ENCODE measurements at places on chromosomes 1 and 21. TPM values are rescaled to one million over a fixed set of nuclear protein-coding genes. Genes with fewer than 3 reads are reported as not detected.
A peak's percentile ranks its signal among the peaks of the same experiment; 100 is the strongest.

DNA sequence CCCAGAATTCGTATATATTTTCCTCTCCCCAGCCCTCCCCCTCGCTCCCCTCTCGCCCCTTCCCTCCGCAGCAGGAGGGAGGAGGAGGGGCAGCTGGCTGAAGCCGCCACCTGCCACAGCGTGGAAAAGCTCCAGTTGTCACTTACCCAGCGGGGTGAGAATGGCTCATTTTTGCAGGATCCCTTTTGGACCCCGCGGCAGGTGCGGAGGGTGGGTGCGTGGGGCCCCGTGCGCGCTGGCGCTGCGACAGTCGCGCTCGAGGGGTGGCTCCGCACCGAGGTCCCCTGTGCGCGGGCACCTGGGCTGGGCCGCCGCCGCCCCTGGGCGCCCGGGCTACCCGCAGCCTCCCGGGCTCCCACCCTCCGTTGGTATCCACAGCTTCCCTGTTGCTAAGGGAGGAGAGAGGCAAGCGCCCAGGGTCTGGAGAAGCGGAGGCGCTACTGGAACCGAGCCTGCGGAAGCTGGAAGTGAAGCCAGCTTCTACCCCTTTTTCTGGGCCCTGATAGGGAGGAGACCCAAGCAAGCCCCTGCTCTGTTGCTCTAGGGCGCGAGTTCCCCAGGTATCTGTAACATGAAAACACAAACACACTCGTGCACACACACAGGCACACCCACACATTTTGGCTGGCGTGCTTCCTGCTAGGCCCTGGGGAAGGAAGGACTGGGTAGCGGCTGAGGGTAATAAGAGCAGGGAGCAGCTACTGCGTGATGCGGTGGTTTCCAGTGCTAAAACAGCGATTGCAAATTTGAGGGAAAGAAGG lies at the start of gene ERICH3:
Gene ERICH3, minus strand, starts transcription at position 442 of the 761 bp plus-strand sequence. Its CDS starts 273 bp downstream, at position 169.
- no peak for DNase-seq

DNA sequence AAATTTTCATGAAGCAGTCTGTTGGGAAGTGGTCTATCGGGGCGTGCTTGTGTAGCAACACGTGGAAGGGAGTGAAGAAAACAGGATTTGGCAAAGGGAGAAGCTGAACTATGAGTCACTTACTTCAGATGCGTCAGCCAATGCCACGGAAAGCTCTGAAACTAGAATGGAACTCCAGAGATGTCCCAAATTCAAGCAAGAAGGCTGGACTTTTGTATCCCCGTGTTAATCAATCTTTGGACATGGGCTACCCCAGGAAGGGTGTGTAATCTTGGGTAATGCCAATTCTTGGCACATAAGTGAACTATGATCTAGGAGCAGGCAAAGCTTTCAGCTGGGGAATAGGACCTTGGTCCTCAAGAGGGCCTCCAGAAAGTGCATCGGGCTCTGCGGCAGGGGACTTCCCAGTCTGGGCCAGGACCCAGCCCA lies 102.6 kb downstream of the ADSS2 start:
- no peak for DNase-seq

GRCh38 chr1:170670802-170671628 lies 7.1 kb downstream of the PRRX1 start:
- no peak for DNase-seq

DNA sequence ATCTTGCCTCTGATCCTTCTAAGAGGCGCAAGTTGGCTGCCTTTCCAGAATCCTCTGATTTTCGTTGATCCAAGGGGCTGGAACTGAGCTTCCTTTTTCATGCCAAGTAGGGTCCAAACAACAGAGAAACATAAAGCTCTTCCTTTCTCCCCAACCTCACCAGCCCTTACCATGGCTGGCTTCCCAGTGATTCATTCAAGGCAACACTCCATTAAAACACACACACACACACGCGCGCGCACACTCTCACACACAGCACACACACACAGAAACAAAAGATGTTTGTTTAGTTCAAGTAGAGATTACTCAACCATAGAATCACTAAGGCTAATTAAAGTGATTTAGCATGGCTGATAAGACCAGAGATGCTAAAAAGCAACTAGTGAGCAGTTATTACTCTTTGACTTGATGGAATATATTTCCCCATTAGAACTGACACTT lies 13.0 kb upstream of the GUCA2A start:
- no peak for DNase-seq

- DNase-seq, result no peak
Observed at GRCh38 chr1:93807311-93807930, 71.6 kb downstream of the DNTTIP2 start.

GRCh38 chr1:33876970-33877650 lies 13.2 kb downstream of the HMGB4 start:
- DNase-seq, result no peak

GRCh38 chr1:227065311-227065710 lies 125.2 kb downstream of the COQ8A start:
- DNase-seq, result no peak

- DNase-seq, result peak; percentile 65
Observed at GRCh38 chr1:69438056-69438795, 129.5 kb upstream of the LRRC7 start.

DNA sequence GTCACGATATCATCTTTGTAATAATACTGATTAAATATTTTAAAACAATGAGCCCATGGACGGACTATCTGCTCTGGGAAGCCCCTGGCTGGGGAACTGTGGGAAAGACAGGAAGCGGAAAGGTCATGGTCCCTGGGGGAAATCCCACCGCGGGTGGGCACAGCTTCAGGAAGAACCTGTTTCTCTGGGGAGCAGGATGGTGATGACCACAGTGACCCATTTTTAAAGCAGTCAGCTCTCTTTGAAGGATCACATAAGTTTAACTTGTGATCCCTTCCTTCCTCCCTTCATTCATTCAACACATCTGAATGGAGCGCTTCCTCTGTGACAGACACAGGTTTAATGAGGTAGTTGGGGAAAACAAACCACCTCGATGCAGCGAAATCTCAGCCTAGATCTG lies 73.0 kb downstream of the DHRS3 start:
- no peak for DNase-seq

GRCh38 chr1:25533775-25534409 lies 9.5 kb upstream of the LDLRAP1 start:
- no peak for DNase-seq

- DNase-seq, result no peak
Observed at GRCh38 chr1:160131803-160132565, 16.4 kb downstream of the ATP1A2 start.

DNA sequence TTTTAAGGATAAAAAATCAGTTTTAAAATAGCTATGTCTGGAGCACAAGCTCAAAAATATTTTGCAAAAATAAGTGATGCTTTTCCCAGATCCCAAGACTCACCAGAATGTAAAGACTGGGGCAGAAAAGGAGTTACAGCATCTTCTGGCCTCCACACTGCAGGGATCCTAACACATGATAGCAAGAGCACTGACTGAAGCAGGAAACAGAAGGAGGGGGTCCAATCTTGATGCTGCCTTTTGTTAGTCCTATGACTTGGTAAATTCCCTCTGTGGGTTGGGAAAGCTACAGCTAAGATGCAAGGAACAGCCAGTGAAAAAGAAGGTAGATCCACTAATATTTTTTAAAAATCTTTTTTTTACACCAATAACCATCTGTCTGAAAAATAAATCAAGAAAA lies 54.2 kb upstream of the TNR start:
- no peak for DNase-seq

GRCh38 chr1:188154761-188155160 lies 1326.0 kb downstream of the PLA2G4A start:
- no peak for DNase-seq

- no peak for DNase-seq
Observed at GRCh38 chr1:76281306-76281705, 206.8 kb downstream of the ST6GALNAC3 start.

- no peak for DNase-seq
Observed at GRCh38 chr1:222084048-222084447, 342.2 kb upstream of the DUSP10 start.

GRCh38 chr1:48292706-48293105 lies 70.2 kb downstream of the SLC5A9 start:
- DNase-seq, result no peak

GRCh38 chr1:214192825-214193643 lies 87.9 kb upstream of the SMYD2 start:
- DNase-seq, result no peak

DNA sequence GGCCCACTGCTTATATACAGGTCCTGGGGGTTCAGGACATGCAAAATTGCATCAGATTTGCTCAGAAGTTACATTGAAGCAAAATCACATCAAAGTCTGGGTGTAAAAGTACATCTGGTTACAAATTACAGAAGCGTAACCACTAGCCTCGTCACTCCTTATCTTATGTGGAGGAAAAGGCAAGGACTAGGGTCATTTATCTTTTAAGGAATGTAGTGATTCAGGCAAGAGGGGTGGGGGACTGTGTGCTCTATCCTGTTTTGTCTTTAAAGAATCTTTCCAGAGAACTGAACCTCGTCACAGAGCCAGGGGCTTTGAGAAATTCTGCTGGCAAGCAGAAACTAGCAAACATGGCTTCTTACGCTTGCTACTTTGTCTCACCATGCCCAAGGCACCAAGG lies 61.1 kb upstream of the RAB4A start:
- DNase-seq, result no peak

GRCh38 chr1:178192686-178193085 lies 98.8 kb downstream of the RASAL2 start:
- DNase-seq, result no peak

DNA sequence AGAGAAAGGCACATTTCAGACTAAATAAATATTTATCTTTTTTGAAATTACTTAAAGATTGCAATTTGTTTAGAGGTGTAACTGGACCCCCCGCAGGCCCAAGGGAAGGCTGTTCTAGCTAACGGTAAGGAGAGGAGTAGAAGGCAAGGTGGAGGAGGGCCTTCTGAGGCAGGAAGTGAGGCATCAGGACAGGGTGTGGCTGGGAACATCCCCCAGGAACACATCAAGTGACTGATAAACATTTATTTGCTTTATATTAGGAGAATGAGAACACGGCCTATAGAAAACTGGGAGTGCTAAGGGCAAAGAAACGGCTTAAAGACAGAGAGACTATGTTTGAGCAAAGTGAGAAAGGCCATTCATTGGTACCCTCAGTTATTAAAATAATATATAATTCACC lies 23.2 kb downstream of the HIVEP3 start:
- DNase-seq, result no peak

GRCh38 chr1:232507571-232507970 lies 122.4 kb downstream of the SIPA1L2 start:
- DNase-seq, result no peak

DNA sequence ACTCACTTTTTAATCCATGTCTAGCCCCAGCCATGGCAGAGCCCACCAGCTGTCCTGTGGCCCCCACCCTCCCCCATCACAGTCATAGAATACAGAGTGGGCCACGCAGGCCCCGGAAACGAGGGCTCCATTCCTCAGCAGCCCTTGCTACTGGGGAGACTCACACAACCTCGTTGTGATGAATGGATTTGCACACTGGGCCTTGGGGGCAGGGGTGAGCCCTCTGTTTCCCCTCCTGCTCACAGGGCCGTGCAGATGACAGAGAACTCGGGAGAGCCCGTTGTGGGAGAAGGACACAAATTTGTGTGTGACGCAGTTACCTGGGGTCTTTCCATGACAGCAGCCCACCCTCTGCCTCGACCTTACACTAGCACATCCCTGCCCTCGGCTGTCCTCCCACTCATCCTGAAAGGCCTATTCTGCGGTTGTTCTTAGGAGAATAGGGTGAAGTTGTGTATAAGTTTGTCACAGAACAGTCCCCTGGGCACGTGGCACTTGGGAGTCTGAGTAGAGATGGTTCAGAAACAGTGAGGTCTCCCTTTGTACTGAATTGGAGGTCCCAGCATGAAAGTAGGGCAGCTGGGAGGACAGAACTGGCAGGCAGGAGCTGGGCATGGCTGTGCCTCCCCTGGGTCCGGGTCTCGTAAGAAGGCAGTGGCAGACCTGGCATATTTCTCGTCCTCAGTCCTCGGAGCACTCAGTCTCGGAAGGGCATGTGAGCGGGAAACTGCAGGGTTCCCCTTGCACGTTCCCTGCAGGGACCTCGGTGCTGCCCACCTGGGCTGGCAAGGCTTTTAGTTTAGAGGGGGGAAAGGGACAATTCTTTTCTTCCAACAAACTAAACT lies 6.8 kb downstream of the AGT start:
- DNase-seq, result no peak

DNA sequence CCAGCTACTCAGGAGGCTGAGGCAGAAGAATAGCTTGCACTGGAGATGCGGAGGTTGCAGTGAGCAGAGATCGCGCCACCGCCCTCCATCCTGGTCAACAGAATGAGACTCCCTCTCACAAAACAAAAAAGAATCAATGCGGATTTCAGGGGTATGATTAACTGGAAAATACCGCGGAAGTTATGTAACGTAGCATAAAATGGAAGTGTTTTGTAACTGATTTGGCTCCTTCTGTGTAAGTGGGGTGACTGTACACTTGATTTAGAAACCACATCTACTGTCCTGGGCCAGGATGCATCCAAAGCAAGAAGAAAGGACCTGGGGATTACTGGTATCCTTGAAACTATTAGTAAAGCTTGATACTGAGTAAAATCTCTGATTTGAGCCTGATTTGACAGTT lies 3.1 kb upstream of the VAMP4 start:
- DNase-seq, result no peak

DNA sequence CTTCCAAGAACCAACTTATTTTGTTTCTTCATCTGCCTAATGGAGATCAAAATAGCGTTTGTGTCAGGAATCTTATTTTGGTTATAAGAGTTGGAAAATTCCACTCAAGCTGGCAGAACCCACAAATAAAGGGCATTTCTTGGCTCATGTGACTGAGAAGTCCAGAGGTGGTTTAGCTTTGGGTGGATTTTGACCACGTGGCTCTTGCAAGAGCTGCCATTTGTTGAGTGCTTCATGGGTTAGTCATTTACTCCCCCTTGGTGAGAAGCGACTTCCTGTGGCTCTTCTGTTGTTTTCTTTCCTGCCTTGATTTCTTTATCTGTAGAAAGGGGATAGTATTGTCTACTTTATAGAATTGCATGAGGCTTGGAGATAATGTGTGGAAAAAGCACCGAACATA lies 9.5 kb upstream of the RNF186 start:
- DNase-seq, result no peak

- no peak for DNase-seq
Observed at GRCh38 chr1:180734366-180734765, 102.5 kb downstream of the XPR1 start.

DNA sequence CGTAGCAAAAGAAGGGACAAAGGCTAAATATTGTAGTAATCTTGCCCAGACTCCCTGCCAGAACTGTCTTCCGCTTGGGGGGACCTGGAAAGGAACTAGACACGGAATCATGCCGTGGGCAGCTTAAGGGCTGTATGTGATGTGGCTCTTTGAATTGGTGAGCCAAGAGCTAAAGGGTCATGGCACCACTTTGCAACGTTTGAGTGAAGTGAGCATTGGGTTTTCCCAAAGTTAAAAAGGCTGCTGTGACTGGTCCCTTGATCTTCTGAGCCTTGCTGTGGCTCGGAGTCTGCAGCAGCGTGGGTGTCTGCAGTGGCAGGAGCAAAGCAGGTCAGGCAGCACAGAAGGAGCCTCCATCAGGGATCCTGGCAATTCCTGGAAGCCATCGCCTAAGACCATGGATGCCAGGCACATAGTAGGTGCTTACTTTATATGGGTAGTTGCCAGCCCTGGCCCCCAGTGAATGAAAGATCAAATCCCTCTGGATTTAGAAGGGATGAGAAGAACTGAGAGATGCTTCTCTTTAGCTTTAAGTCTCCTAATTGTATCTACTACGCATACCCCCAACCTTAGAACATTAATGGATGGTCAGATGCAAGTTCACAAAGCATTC lies 1.8 kb downstream of the SMYD2 start:
- no peak for DNase-seq

The VHLL gene
- not detected for polyA plus RNA-seq

The CAPN8 gene
- polyA plus RNA-seq, result 2.7 TPM

The LMOD1 gene
- 3.4 TPM for polyA plus RNA-seq

The CCSAP gene
- 9.4 TPM for polyA plus RNA-seq

The DCAF8 gene
- 264 TPM for polyA plus RNA-seq

The HSPB7 gene
- 3.0 TPM for polyA plus RNA-seq

The PDZK1IP1 gene
- polyA plus RNA-seq, result 52.3 TPM

The CLK2 gene
- polyA plus RNA-seq, result 89.7 TPM

The COL24A1 gene
- 1.8 TPM for polyA plus RNA-seq

The TCHH gene
- polyA plus RNA-seq, result 0.04 TPM
